Cortex of kidney (tissue), 1 donor: ENCODE measurements at places on chromosomes 6 and 20.

DNA sequence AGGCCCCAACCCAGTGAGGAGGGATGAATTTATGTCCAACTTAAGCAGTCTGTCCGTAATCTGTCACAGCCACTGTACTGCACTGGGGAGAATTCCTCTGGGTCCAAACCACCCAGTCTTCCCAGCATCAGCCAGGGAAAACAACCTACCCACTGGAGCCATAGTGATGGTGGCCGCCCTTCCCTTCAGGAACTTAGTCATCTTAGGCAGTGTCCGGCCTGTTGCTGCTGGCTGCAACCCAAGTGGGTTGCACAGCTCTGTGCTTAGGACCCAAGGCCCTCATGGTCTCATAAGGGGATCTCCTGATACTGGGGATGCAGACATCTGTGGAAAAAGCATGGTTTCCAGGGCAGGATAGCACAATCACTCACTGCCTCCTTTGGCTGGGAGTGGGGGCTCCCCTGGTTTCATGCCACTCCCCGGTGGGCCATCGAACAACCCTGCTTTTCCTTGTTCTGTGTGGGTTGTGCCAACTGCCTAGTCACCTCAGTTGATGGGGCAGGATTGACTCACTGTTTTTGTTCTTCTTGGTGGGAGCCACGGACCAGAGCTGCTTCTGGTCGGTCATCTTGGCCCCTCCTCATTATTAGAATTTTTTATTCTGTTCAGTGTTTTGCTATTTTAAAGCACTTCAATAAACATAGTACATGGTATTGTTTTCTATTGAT, 591.9 kb downstream of the DOK5 start:
- DNase-seq: no peak

- no peak for DNase-seq
Observed at GRCh38 chr20:24043294-24043693, 54.7 kb upstream of the GGTLC1 start.

GRCh38 chr6:128068119-128068479, 167.2 kb upstream of the THEMIS start:
- DNase-seq: no peak

DNA sequence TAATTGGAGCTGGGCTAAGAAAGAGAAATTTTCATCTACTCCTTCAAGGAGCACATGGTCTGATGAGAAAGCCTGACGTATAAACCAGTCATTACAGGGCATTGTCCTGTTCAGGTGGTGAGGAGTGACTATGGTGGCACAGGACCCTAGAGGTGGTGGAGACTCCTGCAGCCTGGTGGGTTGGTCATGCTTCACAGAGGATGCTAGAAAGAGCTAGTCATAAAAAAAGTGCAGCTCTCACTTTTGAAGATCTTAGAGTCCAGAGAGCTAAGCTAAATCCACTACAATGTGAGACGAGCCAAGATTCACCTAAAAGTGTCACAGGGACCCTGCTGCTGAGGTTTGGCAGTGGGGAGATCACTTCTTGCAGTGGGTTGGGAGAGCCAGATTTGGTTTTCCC, 9.8 kb upstream of the ZNF831 start:
- DNase-seq: no peak

GRCh38 chr20:50130995-50131394, 18.0 kb upstream of the UBE2V1 start:
- DNase-seq: no peak

DNA sequence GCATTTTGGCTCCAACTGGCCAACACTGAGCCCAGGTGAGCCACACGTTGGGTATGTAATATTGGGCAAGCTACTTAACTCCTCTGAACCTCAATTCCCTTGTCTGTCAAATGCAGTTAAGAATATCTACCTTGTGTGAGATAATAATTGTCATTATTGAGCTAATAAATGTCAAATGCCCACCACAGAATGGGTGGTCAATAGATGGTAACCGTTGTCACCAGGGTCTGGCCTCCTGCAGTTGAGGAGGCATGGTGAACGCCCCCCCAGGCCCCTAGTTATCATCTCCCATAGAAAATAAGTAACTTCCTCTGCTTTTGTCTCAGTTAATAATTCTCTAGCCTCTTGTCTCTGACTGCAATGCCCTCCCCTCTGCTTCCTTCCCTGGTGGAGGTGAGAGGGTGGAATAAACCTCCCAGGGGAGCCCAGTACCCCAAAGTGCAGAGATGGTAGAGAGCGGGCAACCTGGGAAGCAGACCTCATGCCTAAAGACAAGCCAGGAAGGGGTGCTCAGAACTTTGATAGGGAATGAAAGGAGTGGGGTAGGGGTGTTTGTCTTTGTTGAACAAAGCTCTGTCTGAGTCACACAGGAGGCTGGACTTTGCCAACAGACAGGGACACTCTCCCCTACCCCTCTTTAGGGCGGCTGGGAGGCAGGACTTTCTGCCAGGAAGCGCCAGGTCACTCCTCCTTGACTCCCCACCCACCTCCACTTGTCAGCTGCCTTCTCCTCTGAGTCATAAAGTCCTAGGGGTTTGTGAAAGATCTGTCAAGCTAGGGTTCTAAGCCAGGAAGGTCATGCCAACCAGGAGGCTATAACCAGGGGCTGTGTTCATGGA, 1.3 kb upstream of the UNC5CL start:
- no peak for DNase-seq

DNA sequence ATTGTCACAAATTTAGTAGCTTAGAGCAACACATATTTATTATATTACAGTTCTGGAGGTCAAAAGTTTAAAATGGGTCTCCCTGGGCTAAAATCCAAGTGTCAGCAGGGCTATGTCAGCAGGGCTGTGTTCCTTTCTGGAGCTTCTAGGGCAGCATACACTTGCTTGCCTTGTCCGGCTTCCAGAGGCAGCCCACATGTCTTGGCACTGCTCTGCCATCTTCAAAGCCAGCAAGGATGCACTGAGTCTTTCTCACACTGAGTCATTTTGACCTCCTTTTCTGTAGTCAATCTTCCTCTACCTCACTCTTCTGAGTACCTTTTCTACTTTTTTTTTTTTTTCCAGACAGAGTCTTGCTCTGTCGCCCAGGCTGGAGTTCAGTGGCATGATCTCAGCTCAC, 39.0 kb downstream of the ADGRF4 start:
- DNase-seq: no peak

- DNase-seq: no peak
Observed at GRCh38 chr6:1016329-1017302, 295.3 kb upstream of the FOXQ1 start.

- DNase-seq: no peak
Observed at GRCh38 chr6:20197251-20197650, 15.0 kb downstream of the MBOAT1 start.

DNA sequence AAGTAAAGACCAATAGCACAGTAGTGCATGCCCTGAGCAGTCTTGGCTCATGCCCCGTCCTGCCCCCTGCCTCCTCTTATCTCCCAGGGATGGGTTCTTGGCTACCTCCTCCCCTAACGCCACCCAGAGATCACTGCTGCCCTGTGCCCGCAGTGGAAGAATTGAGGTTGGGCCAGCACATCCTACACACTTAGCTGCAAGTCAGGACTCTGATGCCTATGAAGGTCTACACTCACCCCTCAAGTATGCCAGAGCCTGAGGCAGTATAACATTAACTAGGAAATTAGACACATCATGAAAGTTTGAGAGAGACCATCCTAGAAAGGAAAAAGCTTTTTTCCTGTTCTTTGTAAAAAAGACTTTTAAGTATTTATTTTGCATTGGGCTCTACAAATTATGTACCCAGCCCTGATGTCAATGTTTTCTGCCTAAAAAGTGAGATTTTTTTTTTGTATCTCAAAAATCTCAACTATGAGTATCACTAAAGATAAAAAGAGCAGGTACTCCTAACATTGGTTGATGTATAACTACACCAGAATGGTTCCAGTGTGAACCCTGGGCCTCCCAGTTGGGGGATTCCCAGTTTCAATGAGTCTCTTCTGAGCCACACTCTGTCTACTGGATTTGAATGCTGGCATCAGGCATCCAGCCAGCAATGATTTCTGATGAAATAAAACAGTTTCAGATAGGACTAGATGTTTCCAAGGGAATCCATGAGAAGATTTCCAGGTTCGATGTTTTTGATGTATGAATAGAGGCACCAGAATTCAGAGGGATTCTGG, 115.4 kb downstream of the ISM1 start:
- no peak for DNase-seq

DNA sequence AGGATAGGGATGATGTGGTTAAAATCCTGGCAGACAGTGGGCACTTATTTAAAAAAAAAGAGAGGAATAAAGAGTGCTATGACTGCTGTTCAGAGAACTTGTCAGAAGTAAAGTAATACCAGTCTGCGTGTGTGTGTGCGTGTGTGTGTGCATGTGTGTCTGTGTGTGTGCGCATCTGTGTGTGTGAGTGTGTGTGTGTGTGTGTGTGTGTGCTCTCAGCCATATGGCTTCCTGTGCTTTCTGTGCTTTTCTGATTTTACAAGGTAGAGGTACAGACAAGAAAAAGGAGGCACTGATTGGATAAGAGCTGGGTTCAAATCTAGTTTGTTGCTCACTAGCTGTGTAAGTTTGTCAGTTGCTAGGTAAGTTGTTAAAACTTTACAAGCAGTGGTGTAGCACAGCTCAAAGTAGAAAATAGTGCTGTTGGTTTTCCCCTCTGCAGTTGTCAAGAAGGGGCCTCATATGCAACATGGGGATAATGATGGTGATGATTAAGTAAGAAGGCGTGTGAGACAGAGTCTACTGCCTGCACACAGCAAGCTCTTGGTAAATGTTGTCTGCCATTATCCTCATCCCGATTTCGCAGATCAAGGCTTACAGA, 155.3 kb upstream of the ZNF217 start:
- DNase-seq: no peak

DNA sequence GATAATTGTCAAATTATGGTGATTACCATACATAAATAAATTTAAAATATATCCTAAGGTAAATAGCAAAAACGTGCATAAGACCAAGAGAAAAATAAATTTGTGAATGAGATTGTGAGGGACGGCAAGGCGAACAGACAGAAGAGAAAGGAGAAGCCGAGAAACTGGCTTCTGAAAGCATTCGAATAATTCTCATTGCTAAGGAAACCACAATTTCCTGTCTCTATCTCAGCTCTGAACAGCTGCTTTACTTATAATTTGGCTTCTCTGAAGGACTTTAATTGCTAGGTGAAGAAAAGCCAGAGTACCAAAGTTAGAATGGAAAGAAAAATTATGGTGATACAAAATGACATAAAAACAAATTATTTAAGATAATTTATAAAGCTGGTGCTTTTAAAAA, 79.0 kb upstream of the RGS17 start:
- no peak for DNase-seq

- no peak for DNase-seq
Observed at GRCh38 chr6:22095836-22096235, 201.0 kb downstream of the PRL start.

DNA sequence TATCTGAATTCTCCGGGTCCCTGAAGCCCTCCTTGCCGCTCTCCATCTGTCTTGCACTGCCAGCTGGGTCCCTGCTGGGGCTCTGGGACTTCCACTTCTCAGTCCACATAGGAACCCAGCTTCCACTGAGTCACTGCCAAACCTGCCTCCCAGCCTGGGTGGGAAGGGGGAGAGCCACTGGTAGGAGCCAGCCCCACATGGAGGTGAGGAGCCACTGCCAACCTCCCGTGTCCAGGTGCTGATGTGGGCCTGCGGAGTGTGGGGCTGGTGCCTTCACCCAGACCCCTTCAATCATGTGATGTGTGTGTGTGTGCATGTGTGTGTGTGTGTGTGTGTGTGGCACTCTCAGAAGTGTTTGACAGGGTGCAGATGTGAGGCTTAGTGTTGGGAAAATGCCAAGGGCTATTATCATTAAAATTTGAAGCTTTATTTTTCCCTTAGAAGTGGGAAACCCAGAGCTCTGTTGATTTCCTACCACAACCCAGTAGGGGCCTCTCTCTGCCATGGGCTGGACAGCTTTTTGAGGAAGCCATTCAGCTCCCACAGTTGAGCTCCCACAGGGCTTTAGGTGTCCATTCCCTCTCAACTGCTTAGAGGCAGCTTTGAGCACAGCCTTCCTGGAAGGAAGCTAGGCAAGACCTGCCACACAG, 9.3 kb upstream of the SGK2 start:
- no peak for DNase-seq

DNA sequence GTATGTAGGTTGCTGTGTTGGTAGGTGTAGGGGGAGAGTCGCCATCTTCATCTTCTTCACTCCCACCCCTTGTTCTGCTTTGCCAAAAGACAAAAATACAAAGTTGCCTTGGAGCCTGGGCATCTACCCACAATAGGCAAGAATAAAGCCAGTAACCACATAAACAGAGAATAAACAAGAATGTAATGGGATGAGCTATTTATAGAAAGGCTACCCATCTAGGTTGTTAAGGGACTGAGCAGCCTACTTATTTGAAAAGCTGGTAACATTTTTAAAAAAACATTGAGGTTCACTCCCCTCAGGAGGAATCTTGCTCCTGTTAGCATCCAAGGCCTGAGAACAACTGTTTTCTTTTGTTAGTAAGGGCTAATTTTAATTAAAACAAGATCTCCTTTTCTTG, 301.4 kb upstream of the STXBP5 start:
- DNase-seq: no peak

GRCh38 chr6:69580706-69581105, 216.1 kb downstream of the LMBRD1 start:
- DNase-seq: no peak

GRCh38 chr20:4459081-4459480, 262.6 kb upstream of the PRND start:
- DNase-seq: no peak
